Liver (tissue), 10 donors: ENCODE measurements at places on chromosomes 1 and 21. TPM values are rescaled to one million over a fixed set of nuclear protein-coding genes. Genes with fewer than 3 reads are reported as not detected.

The S100A7 gene
- not detected for total RNA-seq

The OR10J1 gene
- total RNA-seq, result not detected

The TTLL7 gene
- total RNA-seq, result 1.7 TPM

The KRTAP12-4 gene
- total RNA-seq, result not detected

GRCh38 chr1:211495584-211495983, 3.6 kb upstream of the RD3 start:
- no peak for DNase-seq

DNA sequence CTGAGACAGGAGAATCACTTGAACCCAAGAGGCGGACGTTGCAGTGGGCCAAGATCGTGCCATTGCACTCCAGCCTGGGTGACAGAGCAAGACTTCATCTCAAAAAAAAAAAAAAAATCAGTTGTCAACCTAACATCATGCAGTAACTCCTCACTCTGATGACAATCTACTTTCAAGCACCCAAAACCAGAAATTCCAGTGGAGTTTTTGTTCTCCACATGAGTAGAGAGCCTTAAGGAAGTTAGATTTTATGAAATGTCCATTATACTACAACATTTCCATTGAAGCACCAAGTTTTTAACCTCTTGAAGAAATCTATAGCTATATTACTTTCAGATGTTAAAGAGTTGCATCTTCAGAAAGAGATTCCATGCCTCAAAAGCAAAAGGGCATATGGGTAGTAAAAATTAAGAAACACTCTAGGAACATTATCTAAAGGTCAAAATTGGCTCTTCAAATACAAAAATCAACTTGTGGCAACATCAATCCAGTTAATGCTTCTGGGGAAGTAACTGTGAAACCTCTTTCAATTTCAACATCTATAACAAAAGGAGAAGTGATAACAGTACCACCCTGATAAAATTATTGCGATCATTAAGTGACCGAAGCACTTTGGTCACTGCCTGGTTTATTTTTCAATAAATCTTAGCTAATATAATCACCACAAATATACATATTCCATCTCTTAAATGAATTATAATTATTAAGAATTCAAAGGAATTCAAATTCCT, 7.7 kb downstream of the LPGAT1 start:
- no peak for DNase-seq

GRCh38 chr1:208207388-208208131, 36.6 kb downstream of the PLXNA2 start:
- peak; percentile 58 for DNase-seq

DNA sequence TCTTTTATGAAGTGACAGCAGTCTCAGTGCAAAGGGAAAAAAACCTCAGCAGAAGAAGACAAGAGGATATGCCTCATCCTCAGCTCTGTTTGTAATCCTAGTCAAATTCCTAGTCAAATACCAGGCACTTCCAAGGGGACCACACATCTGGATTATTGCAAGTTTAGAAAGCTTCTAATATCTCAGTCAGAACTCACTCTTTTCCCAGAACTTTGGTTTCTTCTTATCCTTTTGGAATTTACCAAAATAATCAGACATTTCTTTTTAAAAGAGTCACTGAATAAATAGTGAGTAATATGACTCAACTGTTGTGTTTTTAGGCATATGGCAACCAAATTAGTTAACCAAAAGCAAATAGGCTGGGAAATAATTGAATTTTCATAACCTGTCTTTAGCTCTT, 47.8 kb downstream of the PRRX1 start:
- no peak for DNase-seq

DNA sequence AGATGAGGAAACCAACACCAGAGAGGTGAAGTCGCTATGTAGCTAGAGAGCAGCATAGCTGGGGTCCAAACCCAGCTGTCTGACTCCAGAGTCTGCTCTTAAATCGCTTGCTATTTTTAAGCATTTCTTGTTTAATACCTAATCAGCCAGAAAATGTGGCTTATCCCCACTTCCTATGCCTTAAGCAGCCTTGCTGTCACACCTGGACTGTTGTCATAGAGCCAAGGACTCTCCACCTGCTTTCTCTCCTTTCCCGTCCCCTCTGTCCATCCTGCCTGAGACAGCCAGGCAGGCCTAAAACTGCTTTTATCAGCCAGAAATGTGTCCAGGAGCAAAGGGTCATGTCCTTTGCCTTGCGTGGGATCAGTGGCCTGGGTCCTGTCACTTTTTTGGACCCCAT, 28.3 kb upstream of the EPHA8 start:
- DNase-seq, result no peak

GRCh38 chr1:6180707-6181311, 688 bp upstream of the CHD5 start:
- no peak for DNase-seq

DNA sequence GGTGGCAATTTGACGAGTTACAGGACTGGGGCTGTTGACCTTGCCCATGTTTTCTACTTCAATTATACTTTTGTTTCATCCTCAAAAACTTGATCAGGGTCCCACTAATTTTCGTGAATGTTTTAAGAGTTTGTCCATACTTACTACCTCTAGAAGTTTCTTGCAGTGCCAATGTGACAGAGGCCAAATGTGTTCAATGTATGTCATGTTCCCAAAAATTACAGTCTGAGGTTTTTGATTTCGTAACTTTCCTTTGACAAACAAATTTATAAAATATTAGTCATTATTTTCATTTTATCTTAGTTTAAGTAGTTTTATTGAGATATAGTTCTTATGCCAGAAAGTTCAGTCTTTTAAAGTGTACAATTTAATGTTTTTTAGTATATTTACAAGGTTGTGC, 15.3 kb downstream of the VPS13D start:
- no peak for DNase-seq

DNA sequence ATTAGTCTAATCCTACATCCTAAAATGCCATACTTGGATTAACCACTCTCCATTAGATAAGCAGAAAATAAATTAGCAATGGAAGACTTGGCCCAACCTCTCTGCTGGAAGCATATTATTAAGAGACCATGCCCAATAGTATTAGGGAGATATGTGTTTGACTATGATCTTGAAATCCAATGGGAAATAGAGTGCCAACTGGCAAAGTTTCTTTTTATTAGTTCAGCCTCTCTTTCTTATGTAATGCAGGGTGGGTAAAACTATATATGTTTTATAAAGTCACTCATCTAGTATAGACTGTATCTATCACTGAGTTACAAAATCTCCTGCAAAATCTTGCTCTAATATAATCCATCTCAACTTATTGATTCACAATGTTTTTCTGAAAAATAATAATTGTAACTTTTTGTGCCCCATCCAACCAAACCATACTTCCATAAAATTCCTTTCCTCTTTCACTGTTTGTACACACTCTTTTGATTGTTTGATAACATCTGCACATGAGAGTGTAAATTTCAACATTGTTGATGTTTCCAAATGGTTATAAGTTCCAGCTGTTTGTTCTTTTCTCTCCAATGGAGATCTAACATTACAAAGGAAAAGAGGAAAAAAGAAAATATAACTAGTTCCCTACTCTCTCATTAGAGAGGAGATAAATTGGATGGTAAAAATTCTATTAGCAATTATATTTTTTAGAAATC, 408.1 kb upstream of the ADGRL2 start:
- DNase-seq, result no peak

DNA sequence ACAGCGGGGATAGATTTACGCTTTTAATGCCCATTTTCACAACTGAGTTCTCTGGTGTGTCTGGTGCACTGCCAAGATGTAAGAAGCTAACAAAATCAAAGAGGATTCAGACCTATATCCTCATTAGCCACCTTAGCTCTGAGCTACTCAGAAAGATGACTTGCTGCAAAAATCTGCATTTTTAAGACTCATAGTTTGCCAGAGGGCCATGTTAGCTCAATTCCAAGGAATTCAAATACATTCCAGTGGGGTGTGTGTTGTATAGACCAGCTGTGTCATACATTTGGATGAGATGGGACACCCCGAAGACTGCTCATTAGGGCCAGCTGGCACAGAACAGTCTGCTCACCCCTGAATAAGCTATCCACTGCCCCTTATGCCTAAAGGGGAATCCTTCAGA, 8.9 kb downstream of the DENND2D start:
- DNase-seq, result no peak

DNA sequence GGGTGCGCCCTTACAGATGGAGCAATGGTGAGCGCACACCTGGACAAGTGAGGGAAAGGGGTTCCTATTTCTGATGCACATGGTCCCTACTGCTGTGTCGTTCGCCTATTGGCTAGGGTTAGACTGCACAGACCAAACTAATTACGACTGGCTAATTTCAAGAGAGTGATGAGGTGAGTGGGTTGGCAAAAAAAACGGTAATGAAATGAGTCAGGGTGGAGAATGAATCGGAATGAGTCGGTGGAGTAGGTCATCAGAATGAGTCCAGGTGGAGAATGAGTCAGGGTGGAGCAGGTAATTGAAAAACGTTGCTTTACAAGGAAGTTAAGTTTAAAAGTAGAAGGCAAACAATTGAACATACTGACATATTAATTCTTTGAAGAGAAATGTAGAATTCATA, 79.8 kb downstream of the WDR4 start:
- no peak for DNase-seq

DNA sequence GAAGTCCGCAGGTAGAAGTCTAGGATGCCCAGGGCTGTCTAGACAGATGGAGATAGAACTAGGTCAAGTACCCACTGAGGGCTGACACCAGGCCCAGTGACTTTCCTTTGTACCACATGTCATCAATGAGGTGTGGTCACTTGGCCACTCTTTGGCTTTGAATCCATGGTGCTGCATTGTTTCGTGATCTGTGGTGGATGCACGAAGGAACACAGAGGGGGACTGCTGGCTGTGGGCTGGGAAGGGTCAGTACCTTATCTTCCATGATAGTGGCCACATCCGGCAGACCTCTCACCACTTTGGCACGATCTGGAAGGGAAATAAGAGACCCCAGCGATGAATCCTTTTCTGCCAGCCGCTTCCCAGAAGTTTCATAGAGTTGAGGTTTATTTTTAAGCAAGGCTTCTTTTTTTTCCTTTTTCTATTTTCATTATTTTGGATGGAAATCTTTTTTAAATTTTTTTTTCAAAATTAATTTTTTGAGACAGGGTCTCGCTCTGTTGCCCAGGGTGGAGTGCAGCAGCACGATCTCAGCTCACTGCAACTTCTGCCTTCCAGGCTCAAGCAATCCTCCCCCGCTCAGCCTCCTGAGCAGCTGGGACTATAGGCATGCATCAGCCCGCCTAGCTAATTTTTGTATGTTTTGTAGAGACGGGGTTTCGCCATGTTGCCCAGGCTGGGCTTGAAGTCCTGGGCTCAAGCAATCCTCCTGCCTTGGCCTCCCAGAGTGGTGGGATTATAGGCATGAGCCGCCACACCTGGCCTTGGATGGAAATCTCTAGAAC, 53.1 kb downstream of the MYOM3 start:
- no peak for DNase-seq
